ENCODE measurements at places on chromosomes 7 and 10.

- DNase-seq = no peak
- peaks cover 8% of the 10 kb centered on the region for H3K27me3 ChIP-seq
- H3K27ac ChIP-seq = no peak overlapping the region
- no peak overlapping the region for H3K4me3 ChIP-seq
- no peaks in the 10 kb centered on the region for H3K4me1 ChIP-seq
- peaks cover 2% of the 10 kb centered on the region for H3K36me3 ChIP-seq
These were observed 28.1 kb upstream of the CREB3L2 start for GRCh38 chr7:138029941-138030340.

GRCh38 chr10:116255886-116256751, 16.9 kb downstream of the GFRA1 start:
- H3K4me3 ChIP-seq = no peak overlapping the region
- H3K27me3 ChIP-seq = peaks cover 2% of the 10 kb centered on the region
- H3K36me3 ChIP-seq = no peaks in the 10 kb centered on the region
- DNase-seq = no peak
- no peak overlapping the region for H3K27ac ChIP-seq

GRCh38 chr10:79090134-79090803, 21.5 kb downstream of the ZMIZ1 start:
- no peak overlapping the region for H3K4me3 ChIP-seq
- no peaks in the 10 kb centered on the region for H3K4me1 ChIP-seq
- H3K36me3 ChIP-seq = no peaks in the 10 kb centered on the region
- no peak overlapping the region for H3K27ac ChIP-seq
- no peaks in the 10 kb centered on the region for H3K27me3 ChIP-seq
- no peak for DNase-seq

DNA sequence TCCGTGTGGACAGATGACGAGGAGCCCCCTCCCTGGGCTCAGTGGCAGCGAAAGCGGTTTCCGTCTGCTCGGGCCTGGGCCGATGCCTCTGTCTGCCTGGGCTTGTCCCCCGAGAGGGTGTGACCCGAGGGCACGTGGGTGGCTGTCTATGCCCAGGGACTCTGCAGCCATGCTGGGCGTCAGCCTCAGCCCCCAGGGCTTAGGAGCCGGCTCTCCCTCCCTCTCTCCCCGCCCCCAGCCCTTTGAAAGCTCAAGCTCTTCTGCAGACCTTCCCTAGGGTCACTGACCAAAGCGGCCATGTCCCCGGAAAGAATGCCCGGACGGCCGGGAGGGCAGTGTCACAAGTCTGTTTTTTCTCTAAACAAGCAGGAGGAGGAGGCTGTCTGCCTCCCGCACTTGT, 7.1 kb downstream of the MICALL2 start:
- H3K4me1 ChIP-seq = no peaks in the 10 kb centered on the region
- H3K4me3 ChIP-seq = no peak overlapping the region
- H3K27me3 ChIP-seq = peaks cover under 1% of the 10 kb centered on the region
- no peaks in the 10 kb centered on the region for H3K36me3 ChIP-seq

- H3K27me3 ChIP-seq = no peaks in the 10 kb centered on the region
- peaks cover 18% of the 10 kb centered on the region for H3K4me1 ChIP-seq
- DNase-seq = no peak
- H3K4me3 ChIP-seq = no peak overlapping the region
These were observed 16.8 kb downstream of the TMEM243 start for GRCh38 chr7:87202705-87203104.

GRCh38 chr10:98339799-98340198, 71.8 kb upstream of the LOXL4 start:
- no peaks in the 10 kb centered on the region for H3K36me3 ChIP-seq
- peaks cover 43% of the 10 kb centered on the region for H3K27me3 ChIP-seq
- DNase-seq = peak; percentile 46
- no peak overlapping the region for H3K27ac ChIP-seq
- H3K4me1 ChIP-seq = peaks cover 15% of the 10 kb centered on the region

DNA sequence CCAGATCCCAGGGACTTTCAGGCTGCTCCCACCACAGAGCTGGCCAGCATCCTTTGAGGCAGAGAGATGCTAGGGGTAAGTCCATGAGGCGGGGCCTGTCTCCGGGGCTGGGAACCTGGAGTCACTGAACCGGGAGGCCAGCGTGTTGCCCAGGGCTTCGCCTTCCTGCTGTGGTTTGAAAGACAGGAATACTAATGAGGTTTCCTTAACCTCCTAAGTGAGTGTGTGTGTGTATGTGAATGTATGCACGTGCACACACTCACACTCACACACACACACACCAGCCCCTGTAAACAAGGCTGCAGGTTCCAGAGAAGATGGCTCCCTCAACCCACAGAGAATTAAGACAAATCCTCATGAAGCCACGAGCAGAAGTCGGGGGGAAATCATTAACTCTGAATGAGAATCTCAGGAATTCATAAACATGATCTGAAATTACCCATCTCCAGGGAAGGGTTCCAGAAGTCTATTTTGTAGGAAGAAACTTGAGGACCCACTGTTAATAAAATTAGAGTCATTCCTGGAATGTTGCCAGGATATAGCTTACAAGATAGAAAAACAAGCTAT, 20.3 kb upstream of the PFKP start:
- H3K4me1 ChIP-seq = peaks cover 2% of the 10 kb centered on the region
- H3K4me3 ChIP-seq = no peak overlapping the region
- no peaks in the 10 kb centered on the region for H3K36me3 ChIP-seq

GRCh38 chr10:59606551-59606961, 103.1 kb downstream of the SLC16A9 start:
- no peaks in the 10 kb centered on the region for H3K36me3 ChIP-seq
- no peaks in the 10 kb centered on the region for H3K4me1 ChIP-seq
- H3K27me3 ChIP-seq = peaks cover 6% of the 10 kb centered on the region
- no peak overlapping the region for H3K4me3 ChIP-seq

GRCh38 chr10:78529262-78529661, 495.6 kb downstream of the RPS24 start:
- no peak for DNase-seq
- H3K4me3 ChIP-seq = no peak overlapping the region
- H3K4me1 ChIP-seq = no peaks in the 10 kb centered on the region
- H3K27ac ChIP-seq = no peak overlapping the region
- H3K36me3 ChIP-seq = no peaks in the 10 kb centered on the region

DNA sequence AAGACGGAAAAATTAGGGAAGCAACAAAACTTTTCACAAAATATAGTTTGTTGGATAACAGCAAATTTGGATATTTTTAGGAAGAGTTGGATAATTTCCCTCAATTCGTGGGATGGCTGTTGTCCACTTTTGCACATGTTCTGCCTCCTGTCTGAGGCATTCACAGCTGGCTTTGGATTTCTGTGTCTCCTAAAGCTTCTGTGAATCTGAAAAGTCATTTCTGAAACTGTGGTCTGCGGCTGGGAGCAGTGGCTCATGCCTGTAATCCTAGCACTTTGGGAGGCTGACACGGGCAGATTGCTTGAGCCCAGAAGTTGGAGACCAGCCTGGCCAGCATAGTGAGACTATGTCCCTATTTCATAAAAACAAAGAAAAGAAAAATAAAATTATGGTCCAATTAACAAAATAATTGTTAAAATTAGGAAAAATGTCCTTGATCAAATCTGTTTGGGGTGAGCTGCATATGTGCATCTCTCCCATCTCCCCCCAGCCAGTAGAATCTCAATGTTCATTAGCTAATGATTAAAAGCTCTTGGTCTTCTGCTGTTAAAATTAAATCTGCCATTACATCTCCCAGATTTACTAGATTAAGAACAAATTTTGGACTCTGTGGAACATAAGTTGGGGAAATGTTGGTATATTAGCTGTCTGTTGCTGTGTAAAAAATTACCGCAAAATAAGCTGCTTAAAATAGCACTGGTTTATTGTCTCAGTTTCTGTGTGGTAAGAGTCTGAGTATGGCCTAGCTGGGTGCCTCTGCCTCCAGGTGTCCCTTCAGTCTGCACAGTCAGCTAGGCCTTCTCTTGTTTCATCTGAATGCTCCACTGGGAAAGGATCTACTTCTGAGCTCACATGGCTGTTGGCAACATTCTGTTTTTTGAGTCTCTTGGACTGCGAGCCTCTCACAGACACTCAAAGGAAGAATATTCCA, 332.0 kb upstream of the FZD1 start:
- H3K27me3 ChIP-seq = no peaks in the 10 kb centered on the region
- H3K4me1 ChIP-seq = no peaks in the 10 kb centered on the region
- no peak for DNase-seq
- no peak overlapping the region for H3K27ac ChIP-seq

DNA sequence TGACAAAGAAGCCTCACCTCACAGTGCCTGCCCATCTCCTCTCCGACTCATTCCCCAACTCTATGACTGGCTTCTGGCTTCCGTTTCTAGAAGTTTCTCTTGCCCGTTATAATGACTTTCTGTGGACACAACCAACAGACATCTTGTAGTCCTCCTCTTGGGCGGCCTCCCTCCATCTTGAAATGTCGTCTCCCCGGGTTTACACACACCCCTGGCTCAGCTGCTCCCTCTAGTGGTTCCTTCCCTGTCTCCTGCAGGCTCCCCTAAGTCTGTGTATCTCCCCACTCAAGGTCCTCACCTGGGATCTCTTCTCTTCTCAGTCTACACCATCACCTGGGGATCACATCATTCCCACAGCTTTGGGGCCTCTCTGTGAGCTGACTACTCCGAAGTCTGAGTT, 123.4 kb upstream of the NEBL start:
- no peaks in the 10 kb centered on the region for H3K4me1 ChIP-seq
- H3K27me3 ChIP-seq = no peaks in the 10 kb centered on the region

DNA sequence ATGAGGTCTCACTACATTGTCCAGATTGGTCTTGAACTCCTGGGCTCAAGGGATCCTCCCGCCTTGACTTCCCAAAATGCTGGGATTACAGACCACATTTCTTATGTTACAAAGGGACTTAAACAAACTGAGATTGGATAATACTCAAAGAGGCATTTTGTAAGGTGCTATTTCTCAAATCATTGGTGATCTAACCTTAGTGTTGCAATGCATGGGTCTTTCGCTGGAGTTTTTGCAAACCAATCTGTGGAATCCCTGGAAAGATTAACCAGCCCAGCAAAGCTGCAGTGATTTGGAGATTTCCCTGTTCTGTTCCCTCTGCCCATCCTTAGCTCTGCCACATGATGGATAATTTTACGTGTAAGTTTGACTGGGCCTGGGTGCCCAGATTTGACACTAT, 20.4 kb upstream of the ECHDC3 start:
- H3K27me3 ChIP-seq = peaks cover 61% of the 10 kb centered on the region
- peaks cover 3% of the 10 kb centered on the region for H3K36me3 ChIP-seq
- peaks cover 9% of the 10 kb centered on the region for H3K4me1 ChIP-seq
- DNase-seq = no peak
- no peak overlapping the region for H3K4me3 ChIP-seq

GRCh38 chr7:45389073-45389872, 184.9 kb upstream of the ADCY1 start:
- no peak overlapping the region for H3K4me3 ChIP-seq
- peaks cover 7% of the 10 kb centered on the region for H3K27me3 ChIP-seq
- H3K27ac ChIP-seq = no peak overlapping the region
- H3K36me3 ChIP-seq = peaks cover 2% of the 10 kb centered on the region
- no peak for DNase-seq
- H3K4me1 ChIP-seq = no peaks in the 10 kb centered on the region

DNA sequence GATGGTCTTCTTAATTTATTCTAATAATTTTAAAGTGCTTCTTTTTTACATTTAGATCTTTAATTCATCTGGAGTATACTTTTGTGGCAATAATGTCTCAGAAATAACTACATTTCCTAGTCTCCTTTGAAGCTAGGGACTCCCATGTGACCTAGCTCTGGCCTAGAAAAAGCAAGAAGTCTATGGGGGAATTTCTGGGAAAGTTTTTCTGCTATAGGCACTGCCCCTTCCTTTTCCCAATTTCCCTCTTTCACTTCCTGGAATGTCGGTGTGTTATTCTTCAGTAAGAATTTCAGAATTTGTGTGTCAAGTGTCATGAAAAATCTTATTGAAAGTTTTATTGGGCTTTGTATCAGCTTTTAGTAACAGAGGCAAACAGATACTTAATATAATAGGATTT, 94.6 kb upstream of the LRRC4 start:
- H3K36me3 ChIP-seq = no peaks in the 10 kb centered on the region
- H3K4me1 ChIP-seq = peaks cover 5% of the 10 kb centered on the region
- DNase-seq = no peak
- peaks cover 15% of the 10 kb centered on the region for H3K27me3 ChIP-seq

GRCh38 chr7:100163006-100163531, 4.5 kb upstream of the TRAPPC14 start:
- H3K36me3 ChIP-seq = no peaks in the 10 kb centered on the region
- peak overlapping the region; percentile 72 for H3K27ac ChIP-seq
- peaks cover 49% of the 10 kb centered on the region for H3K4me1 ChIP-seq
- no peak for DNase-seq

DNA sequence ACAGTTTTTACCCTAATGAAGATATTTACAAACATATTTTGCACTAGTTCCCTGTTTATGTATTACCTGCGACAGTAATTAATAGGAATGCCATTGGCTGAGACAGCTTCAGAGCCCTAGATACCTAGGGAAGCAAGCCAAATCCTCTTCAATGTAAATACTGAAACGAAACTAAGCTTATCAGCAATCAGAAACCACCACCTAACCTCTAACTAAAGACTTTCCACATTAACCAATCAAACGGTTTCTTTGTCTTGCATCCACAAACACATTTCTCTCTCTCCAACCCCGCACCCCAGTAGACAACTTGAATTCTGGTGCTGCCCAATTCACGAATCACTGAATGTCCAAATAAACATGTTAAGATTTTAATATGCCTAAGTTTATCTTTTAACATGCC, 474.4 kb upstream of the C7orf33 start:
- DNase-seq = no peak
- peaks cover 4% of the 10 kb centered on the region for H3K4me1 ChIP-seq
- no peaks in the 10 kb centered on the region for H3K36me3 ChIP-seq
- H3K4me3 ChIP-seq = no peak overlapping the region
- H3K27me3 ChIP-seq = no peaks in the 10 kb centered on the region

- peak overlapping the region; percentile 99 for H3K27ac ChIP-seq
- peak overlapping the region; percentile 58 for H3K4me3 ChIP-seq
- H3K36me3 ChIP-seq = peaks cover 3% of the 10 kb centered on the region
- no peaks in the 10 kb centered on the region for H3K27me3 ChIP-seq
These were observed 97.0 kb upstream of the PPIF start for GRCh38 chr10:79250259-79250658.

DNA sequence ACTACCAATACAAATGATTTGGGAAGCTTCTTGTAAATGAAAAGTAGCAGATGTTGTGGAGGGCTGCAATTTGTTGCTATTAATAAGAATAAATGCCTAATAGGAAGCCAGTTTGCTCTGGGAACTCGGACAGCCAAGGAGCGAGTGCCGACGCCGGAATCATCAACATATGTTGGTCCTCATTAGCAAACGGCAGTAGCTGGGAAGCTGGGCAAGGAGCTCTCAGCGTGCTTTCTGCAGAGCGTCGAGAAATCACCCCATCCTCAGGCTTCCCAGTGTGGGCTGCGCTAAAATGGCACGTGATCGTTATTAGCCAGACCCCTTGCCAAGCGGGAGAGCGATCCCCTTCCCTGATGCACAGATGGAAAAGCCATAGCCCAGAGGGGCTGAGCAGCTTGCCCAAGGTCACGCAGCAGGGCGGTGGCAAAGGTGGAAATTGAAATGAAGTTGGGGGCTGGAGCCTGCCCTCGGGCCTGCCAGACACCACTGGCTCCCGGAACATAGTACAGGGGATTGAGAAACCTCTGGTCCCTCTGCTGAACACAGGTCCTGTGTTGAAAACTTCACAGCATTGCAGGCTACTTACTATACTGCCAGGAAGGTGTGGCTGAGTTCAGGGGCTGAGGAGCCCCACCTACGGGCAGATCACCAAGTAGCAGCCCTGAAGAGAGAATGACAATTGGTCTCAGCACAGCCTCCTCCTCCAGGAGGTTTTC, 326.9 kb downstream of the PLXNA4 start:
- H3K4me3 ChIP-seq = no peak overlapping the region
- H3K27me3 ChIP-seq = peaks cover 18% of the 10 kb centered on the region
- no peaks in the 10 kb centered on the region for H3K36me3 ChIP-seq
- DNase-seq = no peak

GRCh38 chr10:42304341-42304740, 334.0 kb downstream of the ZNF33B start:
- no peaks in the 10 kb centered on the region for H3K27me3 ChIP-seq
- no peak for DNase-seq
- H3K27ac ChIP-seq = no peak overlapping the region
- H3K4me1 ChIP-seq = no peaks in the 10 kb centered on the region
- H3K36me3 ChIP-seq = peaks cover 72% of the 10 kb centered on the region
- H3K4me3 ChIP-seq = no peak overlapping the region
